Activated CD8-positive, alpha-beta memory T cell treated with anti-CD3 and anti-CD28 coated beads for 4 hours (primary cell): ENCODE measurements at places on chromosomes 12 and 14.

DNA sequence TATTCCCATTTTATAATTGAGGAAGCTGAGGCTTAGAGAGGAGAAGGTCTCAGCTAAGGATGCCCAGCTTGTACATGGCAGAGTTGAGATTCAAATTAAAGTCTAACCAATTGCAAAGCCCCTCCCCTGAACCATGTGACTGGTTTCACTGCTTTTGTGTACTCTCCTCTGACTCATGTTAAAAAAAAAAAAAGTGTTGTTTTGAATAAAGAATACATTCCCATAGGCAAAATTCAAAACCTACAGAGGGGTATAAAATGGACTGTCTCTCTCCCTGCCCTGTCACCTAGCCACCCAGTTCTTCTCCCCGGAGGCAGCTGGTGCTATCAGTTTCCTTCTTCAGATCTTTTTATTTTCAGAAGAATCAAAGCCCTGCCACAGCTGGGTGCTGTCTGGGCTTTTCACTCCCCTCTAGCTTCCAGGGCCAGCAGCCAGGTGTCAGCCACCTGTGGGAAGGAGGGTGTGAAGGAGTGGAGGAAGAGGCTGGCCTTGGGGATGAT, 5.4 kb downstream of the PSMD9 start:
- DNase-seq = no peak

- no peak for DNase-seq
These were observed 31.5 kb downstream of the RASSF9 start for GRCh38 chr12:85804663-85805062.

GRCh38 chr12:71691504-71692129, 5.7 kb downstream of the TMEM19 start:
- DNase-seq = no peak

DNA sequence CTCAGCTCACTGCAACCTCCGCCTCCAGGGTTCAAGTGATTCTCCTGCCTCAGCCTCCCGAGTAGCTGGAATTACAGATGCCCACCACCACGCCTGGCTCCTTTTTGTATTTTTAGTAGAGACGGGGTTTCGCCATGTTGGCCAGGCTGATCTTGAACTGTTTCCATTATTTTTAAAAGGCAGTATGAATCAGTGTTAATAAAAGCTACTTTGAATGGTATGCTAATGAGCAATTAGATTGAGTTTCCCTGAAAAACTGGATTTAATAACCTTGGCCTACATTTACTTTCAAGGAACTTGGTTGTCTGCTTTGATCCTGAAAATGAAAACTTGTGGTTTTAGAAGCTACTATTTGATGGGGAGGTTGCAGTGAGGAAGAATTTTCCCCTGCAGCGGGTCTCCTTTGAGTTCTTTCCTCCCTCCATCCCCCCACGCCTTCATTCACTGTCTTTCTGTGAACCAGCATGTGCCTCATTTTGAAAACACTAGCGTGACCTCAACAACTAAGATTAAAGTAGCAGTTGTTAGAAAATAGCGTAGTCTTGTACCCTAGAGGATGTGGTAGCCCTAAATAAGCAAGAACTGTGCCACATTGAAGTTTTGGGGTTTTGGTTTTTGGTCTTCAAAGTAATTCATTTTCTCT, 17.8 kb upstream of the RPS6KA5 start:
- DNase-seq = no peak

GRCh38 chr14:70635971-70636595, 5.6 kb upstream of the TTC9 start:
- no peak for DNase-seq

DNA sequence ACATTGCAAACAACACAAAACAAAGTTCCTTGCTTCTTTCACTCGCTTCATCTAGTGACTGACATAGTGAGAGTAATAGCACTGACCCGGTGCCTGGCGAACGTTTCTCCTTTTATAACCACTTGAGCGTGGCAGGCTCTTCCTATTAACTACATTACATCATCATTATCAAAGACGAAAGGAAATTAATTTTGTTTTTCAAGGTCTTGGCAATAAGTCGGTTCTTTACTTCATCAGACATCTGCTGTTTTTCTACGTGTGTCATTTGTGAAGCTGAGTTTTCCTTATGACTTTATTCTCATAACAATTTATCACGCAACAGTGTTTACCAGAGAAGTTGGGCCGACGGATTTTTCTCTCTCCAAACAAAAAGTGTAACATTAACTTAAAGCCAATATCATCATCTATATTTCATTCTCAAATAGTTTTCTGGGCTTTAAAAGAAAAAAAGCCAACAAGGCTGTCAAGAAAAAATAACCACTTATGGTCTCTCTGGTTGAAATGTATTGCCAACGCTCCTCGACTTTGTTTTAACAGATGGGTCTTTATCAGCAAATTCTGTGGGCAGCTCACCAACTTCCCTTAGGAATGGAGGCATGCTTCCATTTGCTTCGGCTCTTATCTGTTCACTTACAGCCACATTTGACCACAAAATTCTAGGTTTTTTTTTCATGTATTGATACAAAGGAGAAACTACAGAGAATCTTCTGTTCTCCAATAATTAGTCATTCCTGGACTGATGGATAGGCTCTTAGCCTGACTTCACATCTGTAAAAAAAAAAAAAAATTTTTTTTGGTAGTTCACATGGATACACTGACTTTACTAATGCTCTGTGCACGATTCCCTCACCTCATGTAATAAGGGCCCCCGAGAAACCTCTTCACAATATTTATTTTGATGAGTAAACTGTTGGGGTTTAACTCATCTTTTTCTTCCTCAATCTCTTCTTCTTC, 97.1 kb upstream of the CDKN3 start:
- no peak for DNase-seq

DNA sequence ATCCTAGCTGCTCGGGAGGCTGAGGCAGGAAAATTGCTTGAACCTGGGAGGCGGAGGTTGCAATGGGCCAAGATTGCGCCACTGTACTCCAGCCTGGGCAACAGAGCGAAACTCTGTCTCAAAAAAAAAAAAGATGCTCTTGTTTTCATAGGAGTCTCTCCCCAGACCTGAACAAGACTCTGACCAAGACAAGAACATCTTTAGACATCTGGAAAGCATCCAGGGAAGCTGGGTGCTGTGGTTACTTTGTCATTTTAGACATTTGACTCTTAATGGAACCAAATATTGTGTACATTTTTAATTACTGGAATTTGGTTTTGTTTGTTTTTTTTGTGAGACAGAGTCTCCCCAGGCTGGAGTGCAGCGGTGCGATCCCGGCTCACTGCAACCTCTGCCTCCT, 21.1 kb upstream of the ATF1 start:
- no peak for DNase-seq

GRCh38 chr14:37453985-37454384, 141.1 kb downstream of the FOXA1 start:
- DNase-seq = no peak

GRCh38 chr12:111677186-111677585, 8.6 kb downstream of the BRAP start:
- DNase-seq = no peak

DNA sequence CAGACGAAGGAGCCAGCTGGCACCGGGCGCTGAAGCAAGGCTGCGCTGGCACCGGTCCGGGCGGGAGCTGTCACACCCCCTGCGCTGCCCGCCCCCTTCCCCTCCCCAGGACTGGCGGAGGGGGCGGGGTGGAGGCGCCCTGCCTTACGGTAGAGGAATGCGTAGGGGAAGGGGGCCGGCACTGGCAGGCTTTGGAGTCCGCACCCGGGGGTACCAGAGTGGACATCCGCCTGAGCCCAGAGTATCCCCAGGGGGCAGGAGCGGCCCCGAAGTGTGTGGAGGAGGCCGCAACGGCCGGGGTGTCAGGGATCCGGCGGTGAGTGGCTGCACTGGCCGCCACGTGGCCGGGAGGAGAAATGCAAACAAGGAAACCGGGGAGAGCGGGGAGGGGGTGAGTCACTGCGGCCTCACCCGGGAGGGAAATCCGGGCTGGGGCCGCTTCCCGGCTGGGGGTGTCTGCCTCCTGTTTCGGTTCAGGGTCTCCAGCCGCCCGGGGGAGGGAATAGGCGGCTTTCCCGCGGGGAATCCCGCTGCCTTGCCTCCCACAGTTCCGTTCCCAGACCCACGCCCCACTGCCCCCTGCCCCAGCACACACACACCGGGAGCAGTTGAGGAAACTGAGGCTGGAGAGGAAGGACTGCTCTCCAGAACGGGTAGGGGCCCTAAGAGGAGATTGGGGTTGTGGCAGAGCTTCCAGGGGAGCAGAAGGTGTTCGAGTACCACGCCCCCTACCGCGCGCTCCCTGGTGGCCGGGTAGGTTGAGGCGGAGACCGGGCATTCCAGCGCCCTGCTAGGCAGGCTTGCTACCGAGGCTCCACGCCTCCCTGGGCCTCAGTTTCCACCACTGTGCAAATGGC, at the start of gene RAPGEF3:
Gene RAPGEF3 (minus strand): TSS at position 47 of the 857 bp plus-strand sequence. CDS start 324 bp downstream, outside the sequence.
- peak; percentile 41 for DNase-seq

DNA sequence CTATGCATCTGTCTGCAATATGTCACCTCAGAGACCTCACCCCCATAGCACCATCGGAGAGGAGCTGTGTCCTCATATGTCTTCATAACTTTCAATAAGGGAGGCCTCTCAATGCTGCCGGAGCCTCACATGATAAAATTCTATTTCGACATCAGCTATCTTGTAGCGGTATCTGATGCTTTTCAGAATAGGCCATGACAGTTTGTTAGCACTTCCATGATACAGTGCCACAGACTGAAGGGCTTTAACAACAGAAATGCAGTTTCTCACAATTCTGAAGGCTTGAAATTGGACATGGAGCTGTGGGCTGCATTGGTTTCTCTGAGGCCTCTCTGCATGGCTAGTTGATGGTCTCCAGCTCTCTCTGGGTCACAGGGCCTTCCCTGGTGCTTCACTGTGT, 125.0 kb upstream of the PZP start:
- DNase-seq = no peak

DNA sequence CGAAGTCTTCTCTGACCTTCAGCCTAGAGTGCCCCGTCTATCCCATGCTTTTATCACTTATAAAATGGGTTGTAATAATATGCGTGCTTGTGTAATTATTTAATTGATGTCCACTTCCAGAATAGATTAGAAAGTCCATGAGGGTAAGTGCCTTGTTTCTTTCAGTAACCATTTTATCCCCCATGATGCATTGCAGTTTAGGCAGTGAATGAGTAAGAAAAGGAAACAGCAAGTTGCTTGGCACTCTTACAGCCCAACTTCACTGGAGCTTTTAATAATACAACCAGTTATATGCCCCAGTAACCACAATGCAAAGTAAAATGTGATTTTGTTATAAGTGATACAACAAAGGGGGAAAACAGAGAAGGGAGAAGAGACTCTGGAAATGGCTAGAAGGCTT, 287.3 kb downstream of the MED13L start:
- DNase-seq = no peak

DNA sequence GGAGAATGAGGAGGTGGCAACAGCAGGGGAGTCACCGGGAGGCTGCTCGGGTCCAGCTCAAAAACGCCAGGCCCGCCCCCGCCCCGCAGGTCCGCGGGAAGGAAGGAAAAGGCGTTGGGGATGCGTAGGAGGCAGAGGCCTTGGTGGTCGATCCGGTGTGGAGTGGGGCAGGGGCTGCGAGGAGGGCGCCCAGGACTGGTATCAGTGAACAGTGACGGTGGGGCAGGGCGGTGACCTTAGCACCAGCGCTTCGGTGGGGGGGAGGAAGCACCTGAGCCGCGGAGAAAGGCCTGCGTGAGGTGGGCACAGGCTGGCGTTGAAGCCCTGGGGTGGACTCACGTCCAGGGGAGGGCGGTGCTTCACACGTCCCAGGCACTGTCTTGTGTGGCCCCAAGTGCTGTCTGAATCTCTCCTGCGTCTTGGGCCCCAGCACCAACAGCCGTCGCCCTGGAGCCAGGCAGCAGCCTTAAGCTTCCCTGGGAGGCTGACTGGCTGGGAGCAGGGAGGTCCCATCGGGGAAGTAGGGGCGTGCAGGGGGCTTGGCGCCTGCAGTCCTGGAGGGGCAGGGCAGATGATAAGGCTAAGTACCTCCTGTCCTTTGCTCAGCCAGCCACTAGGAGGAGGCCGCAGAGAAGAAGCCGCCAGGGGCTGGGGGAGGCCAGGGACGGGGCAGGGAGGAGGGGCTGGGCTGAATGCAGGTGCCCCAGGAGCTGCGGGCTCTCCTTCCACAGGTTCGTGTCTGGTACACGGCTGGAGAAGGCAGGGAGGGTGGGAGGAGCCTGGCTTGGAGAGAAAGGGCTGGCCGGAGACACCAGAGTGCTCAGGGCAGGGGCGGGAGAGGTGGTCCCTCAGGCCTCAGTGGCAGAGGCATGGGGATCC, 26.5 kb downstream of the ZBTB42 start:
- no peak for DNase-seq

DNA sequence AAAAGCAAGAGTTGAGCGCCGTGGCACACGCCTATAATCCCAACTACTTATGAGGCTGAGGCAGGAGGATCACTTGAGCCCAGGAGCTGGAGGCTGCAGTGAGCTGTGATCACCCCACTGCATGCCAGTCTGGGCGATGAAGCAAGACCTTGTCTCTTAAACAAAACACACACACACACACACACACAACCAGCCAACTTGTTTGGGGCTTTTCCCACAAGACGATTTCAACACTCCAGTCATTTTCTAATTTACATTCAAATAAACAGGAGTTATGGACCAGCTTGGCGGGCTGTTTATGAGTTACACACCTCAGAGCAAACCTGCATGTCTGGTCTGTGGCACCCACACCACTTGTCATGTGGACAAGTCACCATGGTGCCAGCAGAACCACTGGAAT, 6.7 kb downstream of the GLTP start:
- no peak for DNase-seq

GRCh38 chr12:6778217-6778573, 5.9 kb downstream of the LAG3 start:
- no peak for DNase-seq

GRCh38 chr12:124884587-124885438, 21.1 kb upstream of the SCARB1 start:
- DNase-seq = no peak

DNA sequence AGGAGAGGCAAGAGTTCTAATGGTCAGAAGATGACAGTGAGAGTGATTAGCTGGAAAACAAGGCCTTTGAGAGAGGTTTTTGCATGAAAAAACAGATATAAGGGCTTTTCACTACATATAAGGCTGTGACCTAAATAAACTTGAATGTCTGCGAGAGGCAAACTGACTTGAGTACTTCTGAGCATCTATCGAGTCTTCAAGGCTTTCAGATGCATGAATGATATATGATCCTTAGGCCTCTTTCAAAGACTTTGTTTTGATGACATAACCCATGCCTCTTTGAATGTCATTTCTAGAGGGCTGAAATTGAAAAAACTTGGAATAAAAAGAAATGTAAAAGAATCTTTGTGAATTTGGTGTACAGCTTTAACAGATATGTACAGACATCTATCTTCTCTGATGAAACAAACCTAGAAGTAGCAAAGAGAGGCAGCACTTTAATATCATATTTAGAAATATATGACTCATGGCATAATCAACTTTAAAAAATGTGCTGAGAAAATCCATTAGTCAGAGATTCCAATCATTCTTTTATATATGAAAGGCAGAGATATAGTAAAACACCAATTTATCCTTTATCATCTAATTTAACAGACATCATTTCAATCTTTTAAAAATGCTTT, 72.6 kb downstream of the PPM1H start:
- no peak for DNase-seq

GRCh38 chr12:93784339-93785086, 107.3 kb downstream of the CRADD start:
- DNase-seq = no peak
